EL (cell line): ENCODE measurements at places on chromosomes 11 and 22.

DNA sequence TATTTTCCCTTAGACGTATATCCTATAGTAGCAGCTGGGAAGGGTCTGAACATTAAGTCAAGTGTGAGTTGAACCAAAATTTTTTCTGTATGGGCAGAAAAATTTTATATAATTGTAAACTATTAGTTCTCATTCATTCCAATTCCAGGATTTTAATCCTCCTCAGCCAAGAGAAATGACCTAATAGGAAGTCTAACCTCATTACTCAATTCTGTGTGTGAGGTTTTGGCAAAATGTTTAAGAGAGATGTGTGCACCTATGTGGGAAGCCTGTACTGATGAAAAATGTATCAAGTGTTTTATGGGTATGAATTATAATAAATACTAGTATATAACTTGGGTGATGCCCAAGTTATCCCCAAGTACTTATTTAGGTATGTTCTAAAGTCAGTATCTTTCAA is 311.6 kb upstream of the PITPNB start:
- DNase-seq, result peak; percentile 23

- peak; percentile 77 for DNase-seq
These were observed 82.3 kb downstream of the RCN1 start for GRCh38 chr11:32172848-32173834.

DNA sequence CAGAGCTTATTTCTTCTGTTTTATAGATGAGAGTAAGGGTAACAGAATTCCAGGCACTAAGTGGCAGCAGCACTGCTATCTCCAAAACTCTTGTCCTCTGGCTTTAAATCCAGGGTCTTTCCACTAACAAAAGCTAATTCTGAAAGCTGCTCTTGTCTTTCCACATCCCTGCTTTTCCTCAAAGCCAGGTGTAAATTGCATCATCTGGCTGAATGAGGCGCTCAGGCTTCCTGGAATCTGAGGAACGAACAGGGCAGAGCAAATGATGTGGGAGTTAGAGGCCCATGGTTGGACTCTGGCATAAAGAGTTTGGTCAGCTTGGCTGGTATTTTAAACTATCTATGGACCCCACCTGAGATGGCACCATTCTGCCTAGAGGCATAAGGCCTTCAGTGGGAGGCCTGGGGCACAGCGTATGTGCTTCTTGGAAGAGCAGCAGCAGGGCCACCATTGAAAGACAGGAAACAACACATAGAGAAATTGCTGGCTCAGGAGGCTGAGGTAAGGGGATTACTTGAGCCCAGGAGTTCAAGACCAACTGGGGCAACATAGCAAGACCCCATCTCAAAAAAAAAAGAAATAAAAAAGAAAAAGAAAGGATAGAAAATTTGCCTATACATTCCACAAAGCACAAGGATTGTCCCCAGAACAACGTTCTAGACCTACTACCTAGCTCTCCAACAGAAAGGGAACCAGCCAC is 1.9 kb downstream of the KCNJ5 start:
- DNase-seq, result no peak

- DNase-seq, result no peak
These were observed 31.6 kb upstream of the HMOX1 start for GRCh38 chr22:35349368-35349703.

DNA sequence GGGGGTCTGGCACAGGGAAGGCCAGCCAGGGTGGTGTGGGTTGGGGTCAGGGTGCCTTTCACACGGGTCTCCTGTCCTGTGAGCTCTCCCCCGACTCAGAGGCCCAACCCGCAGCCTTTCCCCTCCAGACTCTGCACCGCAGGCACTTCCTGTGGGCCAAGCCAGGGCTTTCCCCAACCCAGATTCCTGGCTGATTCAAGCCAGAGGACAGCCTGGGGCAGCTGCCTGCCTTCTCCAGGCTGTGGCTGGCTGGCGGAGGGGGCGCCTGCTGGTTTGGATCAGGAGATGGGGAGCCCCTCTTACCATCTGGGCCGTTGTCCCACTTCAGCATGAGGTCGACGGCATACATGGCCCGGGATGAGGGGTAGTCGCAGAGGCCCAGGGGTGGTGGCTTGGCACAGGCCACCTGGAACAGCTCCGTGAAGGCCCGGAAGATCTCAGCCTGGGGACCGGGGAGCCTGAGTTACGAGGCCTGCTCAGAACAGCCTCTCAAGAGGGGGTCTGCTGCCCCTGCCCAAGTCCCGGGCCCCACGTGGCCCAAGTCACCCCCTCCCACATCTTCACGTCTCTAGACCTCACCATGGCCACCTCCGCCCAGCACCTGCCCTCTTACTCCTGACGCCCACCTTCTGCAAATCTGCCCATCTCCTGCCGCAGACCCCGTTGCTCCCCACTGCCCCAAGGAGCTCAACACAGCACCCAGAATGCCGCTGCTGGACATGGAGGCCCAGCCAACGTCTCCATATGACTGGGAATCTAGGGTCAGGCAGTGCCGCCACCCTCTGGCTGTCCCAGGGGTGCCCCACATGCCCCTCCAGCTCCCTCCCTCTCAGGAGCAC is 17.3 kb downstream of the TSPO start:
- peak; percentile 74 for DNase-seq

DNA sequence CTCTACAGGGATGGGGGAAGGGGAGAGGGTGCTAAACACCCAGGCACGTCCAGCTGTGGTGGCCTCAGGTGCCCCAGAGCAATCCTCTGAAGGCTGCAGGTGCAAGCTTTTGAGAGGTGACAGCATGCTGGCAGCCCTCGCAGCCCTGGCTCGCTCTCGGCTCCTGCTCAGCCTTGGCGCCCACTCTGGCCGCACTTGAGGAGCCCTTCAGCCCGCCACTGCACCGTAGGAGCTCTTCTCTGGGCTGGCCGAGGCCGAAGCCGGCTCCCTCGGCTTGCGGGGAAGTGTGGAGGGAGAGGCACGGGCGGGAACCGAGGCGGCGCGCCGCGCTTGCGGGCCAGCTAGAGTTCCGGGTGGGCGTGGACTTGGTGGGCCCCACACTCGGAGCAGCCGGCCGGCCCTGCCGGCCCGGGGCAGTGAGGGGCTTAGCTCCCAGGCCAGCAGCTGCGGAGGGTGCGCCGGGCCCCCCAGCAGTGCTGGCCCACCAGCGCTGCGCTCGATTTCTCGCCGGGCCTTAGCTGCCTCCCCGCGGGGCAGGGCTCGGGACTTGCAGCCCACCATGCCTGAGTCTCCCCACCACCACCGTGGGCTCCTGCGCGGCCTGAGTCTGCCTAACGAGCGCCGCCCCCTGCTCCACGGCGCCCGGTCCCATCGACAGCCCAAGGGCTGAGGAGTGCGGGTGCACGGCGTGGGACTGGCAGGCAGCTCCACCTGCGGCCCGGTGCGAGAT is 112.1 kb downstream of the TRIM29 start:
- DNase-seq, result no peak

DNA sequence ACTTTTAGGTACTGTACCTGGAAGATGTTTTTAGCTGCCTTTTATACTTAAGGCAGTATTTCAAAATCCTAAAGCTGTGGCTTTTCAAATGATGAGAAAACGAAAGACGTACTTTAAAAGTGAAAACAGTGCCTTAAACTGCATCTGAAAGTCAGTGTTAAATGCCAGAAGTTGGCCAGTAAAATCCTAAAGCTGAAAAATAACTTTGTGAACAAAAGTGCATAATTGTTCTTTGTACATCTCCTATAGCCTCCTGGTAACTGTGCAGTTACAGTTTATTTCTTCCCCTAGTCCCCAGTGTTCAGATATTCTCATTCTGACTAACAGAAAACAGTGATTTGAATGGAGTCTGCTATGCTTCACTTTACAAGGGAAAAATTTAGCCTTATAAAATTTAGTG is 6.8 kb downstream of the EED start:
- no peak for DNase-seq

- no peak for DNase-seq
These were observed 6.6 kb downstream of the DGCR2 start for GRCh38 chr22:19115628-19116027.

DNA sequence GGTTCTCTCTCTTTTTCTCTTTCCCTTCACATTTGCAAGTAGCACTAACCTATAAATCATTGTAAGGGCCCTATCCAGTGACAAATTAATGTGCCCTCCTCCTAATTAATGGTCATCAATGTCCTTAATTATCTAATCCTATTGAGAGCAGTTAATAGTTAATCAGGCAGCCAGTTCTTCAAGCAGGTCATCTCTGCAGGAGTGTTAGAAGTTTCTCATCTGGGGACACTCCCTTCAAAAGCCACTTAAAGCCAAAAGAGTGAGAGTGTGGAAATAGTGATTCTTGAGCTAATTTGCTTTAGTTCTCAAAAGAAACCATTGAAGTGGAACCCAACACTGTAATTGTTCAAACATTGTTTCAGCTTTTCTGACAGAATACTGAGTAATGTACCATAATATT is 141.6 kb downstream of the ELP4 start:
- no peak for DNase-seq

- peak; percentile 71 for DNase-seq
These were observed 471 bp upstream of the AHNAK start for GRCh38 chr11:62546929-62547625.
